ENCODE measurements at places on chromosomes 3 and 15. TPM values are rescaled to one million over a fixed set of nuclear protein-coding genes. Genes with fewer than 3 reads are reported as not detected.

DNA sequence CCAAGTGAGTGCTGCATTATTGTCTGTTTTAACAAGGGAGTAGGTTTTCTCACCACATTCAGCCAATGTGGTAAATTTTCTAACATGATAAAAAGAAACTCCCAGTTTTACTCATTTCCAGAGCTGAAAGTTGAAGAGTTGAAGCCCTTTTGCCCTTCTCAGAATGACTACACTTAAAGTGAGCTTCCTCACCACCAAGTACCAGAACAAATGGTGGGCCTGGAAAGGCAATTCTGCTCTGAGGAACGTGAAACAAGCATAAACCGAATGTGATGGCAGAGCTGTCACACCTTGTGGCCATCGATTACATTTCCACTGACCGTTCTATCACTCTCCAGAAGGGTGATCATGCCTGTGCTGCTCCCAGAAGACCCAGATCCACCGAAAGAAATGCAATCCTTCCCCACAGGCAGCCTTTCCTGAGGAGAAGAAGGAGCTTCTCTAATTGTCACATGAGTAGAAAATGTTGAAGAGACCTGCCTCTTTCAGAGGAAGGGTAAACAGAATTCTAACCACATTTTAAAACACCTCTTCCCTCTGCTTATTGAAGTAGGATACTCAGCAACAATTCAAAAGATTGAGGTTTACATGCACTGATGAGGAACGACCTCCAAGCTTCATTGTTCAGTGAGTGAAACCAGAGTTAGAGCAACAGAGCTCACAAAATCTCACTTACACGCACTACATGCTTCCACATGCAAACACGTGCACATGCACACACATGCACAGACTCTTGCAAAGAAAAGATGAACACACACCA lies 21.4 kb upstream of the CCR9 start:
- H3K27me3 ChIP-seq = no peaks in the 10 kb centered on the region
- DNase-seq = no peak
- no peaks in the 10 kb centered on the region for H3K36me3 ChIP-seq

GRCh38 chr15:73934281-73934680 lies 8.0 kb downstream of the LOXL1 start:
- no peak overlapping the region for H3K4me3 ChIP-seq
- H3K27ac ChIP-seq = peak overlapping the region; percentile 62
- H3K36me3 ChIP-seq = no peaks in the 10 kb centered on the region
- H3K4me1 ChIP-seq = peaks cover 38% of the 10 kb centered on the region

DNA sequence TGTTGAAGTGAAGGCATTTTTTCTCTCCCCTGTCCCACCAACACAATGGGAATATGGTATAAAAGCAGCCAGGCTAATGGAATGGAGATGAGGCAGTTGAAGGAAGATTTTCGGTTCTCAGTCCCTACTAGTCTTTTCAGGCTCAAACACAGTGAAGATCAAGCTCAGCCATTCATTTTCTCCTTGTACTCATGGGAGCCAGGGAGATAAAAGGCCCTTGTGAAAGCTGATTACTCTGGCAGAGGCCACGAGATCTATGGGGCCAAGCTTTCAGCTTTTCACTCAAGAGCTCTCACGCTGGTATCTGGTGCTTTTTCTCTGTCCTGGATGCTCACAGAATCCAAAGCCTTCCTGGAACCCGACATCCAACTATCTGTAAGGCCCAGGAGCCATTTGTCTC lies 14.5 kb upstream of the FAN1 start:
- no peaks in the 10 kb centered on the region for H3K4me1 ChIP-seq
- no peak overlapping the region for H3K27ac ChIP-seq
- no peaks in the 10 kb centered on the region for H3K27me3 ChIP-seq
- no peaks in the 10 kb centered on the region for H3K36me3 ChIP-seq
- H3K4me3 ChIP-seq = no peak overlapping the region

GRCh38 chr3:39138804-39139415 lies 14.5 kb downstream of the CSRNP1 start:
- H3K27me3 ChIP-seq = no peaks in the 10 kb centered on the region
- peaks cover 18% of the 10 kb centered on the region for H3K36me3 ChIP-seq
- no peak overlapping the region for H3K27ac ChIP-seq
- no peaks in the 10 kb centered on the region for H3K4me1 ChIP-seq

- H3K27ac ChIP-seq = no peak overlapping the region
- DNase-seq = no peak
- H3K27me3 ChIP-seq = no peaks in the 10 kb centered on the region
- H3K36me3 ChIP-seq = no peaks in the 10 kb centered on the region
Measured at GRCh38 chr3:183193762-183194689, 31.5 kb upstream of the LAMP3 start.

DNA sequence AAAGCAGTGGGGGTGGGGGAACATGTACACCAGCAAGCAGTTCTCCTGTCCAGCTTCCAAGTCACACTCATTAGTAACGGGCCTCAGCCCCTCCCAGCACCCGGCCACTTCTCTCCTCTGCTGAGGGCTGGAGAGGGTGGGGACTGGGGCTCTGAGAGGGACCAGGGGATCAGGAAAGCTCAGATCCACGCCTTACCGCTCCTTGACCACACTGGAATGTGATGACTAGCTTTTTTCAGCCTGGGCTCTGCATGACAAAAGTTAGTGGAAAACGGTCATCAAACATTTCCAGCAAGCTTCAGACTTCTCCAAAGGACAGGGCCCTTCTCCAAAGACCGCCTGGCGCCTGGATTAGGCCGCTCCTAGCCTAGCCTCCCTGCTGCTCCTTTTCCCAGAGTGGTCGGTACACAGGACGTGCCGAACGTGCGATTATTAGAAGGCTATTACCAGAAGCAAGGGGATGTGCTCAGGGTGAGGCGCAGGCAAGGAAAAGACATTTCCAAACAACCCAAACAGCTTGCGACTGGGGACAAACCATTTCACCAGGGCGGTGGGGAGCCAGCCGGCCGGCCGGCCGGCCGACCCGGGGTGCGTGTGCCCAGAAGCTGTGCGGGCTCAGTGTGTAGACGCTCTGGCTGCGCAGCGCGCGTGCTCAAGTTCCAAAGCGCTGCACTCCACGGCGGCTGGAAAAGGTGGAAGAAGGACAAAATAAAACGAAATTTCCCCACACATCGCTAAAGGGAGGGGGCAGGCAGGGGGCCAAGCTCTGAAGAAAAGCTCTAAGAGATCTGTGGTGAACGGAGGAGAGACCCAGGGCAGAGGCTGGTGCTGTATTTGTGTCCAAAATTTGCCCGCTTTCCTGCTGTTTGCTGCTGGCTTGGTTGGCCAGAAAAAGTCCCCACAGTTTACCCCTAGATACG lies 51.0 kb upstream of the SSR3 start:
- peak; percentile 87 for DNase-seq
- peaks cover 23% of the 10 kb centered on the region for H3K4me1 ChIP-seq
- H3K36me3 ChIP-seq = no peaks in the 10 kb centered on the region
- no peaks in the 10 kb centered on the region for H3K27me3 ChIP-seq
- H3K4me3 ChIP-seq = peak overlapping the region; percentile 16
- peak overlapping the region; percentile 96 for H3K27ac ChIP-seq

GRCh38 chr15:61404567-61404966 lies 175.5 kb upstream of the RORA start:
- H3K27me3 ChIP-seq = peaks cover 22% of the 10 kb centered on the region
- H3K4me1 ChIP-seq = no peaks in the 10 kb centered on the region
- no peak for DNase-seq

DNA sequence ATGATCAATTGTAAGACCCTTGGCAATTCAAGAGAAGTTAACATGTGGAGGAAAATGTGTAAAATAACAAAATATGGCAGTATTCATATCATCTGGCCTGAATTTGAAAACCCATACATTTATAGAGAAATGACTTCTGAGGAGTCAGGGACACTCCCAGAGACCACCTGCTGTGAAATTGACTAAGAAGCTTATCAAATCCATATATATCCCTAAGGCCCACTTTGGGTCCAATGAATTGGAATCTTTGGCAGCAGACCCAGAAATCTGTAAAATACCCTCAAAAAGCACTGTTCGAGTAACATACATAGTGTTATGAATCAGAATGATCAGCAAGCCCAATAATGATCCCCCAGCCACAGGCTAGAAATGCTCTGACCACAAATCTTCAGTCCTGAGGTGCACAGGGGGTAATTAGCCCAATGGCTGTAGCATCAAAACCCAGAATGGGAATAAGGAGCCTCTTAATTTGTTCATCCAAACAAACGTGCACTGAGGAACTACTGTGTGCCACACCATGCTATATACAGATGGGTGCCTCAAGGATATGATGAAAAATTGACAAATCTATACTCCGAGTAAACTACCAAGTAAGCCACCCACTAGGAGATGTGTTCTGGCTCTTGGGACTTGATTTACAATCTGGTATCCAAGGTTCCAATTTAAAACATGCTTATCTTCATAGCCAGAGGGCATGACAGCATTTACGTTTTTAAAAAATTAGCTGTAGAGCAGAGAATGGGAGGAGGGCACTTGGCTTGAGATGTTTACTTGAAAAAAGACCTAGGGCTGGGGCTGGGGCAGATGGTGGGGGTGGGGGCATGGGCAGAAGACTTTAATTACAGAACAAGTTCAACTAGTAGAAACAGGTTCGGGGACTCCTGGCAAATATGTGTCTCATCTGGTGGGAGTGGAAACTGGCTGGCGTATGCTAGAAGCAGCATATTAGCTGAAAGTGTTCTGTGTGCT lies 9.1 kb upstream of the ARHGEF3 start:
- H3K27me3 ChIP-seq = no peaks in the 10 kb centered on the region
- H3K4me1 ChIP-seq = no peaks in the 10 kb centered on the region
- H3K36me3 ChIP-seq = no peaks in the 10 kb centered on the region
- H3K27ac ChIP-seq = no peak overlapping the region
- no peak for DNase-seq

DNA sequence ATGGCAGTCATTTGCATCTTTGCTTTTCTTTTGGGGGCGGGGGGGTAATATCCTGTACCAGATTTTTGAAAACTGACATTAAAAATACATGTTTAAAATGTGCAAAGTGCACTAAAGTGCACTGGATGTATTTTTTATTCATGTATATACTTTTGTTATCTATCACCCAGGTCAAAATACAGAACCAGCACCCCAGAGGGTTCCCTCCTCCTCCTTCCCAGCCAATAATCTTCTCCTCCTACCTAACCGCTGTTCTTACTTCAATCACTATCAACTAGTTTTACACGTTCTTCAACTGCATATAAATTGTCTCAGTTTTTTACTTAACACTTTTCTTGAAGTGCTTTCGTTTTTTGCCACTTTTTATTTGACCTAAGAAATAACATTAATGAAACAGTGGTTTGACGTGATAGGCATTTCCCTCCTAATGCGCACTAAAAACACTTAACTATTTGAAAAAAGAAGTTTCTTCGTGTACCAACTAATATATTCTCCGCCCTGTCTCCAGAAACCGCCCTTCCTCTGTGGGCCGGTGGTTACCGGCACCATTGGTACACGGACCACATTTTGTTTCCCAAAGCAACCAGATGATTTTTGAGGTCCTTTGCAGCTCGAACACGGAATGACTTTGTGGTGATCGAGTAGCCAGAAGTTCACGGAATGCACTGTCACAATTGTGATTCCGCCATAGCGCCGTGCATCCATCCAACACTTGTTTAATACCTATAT lies 836 bp upstream of the AKAP13 start:
- no peaks in the 10 kb centered on the region for H3K36me3 ChIP-seq
- no peak for DNase-seq
- peak overlapping the region; percentile 96 for H3K4me3 ChIP-seq
- no peaks in the 10 kb centered on the region for H3K27me3 ChIP-seq
- H3K4me1 ChIP-seq = peaks cover 16% of the 10 kb centered on the region

- no peak overlapping the region for H3K27ac ChIP-seq
- H3K4me3 ChIP-seq = no peak overlapping the region
- DNase-seq = peak; percentile 73
- no peaks in the 10 kb centered on the region for H3K36me3 ChIP-seq
- no peaks in the 10 kb centered on the region for H3K4me1 ChIP-seq
Measured at GRCh38 chr3:126522363-126522788, 1.6 kb upstream of the CHST13 start.

GRCh38 chr3:10334042-10334441 lies 13.1 kb upstream of the SEC13 start:
- no peaks in the 10 kb centered on the region for H3K36me3 ChIP-seq
- peaks cover 17% of the 10 kb centered on the region for H3K27me3 ChIP-seq
- no peak overlapping the region for H3K27ac ChIP-seq
- no peak for DNase-seq
- H3K4me1 ChIP-seq = peaks cover 3% of the 10 kb centered on the region

DNA sequence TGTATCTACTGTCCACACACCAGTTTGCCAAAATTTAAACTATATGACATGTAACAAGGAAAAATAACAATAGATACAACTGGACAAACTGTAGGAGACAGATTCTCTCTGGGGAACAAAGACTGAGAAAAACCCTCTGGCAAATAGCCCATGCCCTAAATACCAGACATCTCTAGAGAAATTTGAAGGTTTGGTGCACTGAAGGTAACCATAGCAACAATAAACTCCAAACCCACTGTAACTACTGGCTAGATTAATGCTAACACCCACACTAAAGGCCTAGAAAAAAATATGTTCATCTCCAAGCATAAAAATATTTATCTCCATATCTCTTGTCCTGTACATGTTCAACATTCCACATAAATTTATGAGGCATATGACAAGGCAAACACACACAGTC lies 267.1 kb downstream of the STXBP5L start:
- no peaks in the 10 kb centered on the region for H3K4me1 ChIP-seq
- H3K36me3 ChIP-seq = no peaks in the 10 kb centered on the region
- H3K4me3 ChIP-seq = no peak overlapping the region
- DNase-seq = no peak
- H3K27me3 ChIP-seq = no peaks in the 10 kb centered on the region
- H3K27ac ChIP-seq = no peak overlapping the region

DNA sequence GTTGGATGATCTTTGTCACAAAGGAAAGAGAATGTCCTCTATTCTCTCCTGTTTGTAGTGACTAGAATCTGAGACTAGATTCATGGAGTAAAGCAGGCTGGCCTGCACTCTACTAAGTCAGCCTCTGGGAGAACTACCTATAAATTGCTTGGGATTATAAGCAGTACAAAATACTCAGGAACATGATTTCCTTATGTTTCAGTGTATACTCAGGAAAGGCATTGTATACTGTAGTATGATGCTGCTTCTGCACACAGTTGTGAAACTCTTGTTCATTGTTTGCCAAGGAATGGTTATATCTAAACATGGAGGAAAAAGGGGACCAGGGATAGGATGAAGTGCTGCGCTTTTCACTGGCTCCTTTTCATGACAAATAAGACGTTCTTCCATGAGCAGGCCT lies 49.2 kb downstream of the OXSR1 start:
- peaks cover 3% of the 10 kb centered on the region for H3K36me3 ChIP-seq
- H3K4me1 ChIP-seq = peaks cover 24% of the 10 kb centered on the region
- H3K27ac ChIP-seq = no peak overlapping the region
- H3K4me3 ChIP-seq = no peak overlapping the region

- no peak overlapping the region for H3K4me3 ChIP-seq
- no peaks in the 10 kb centered on the region for H3K36me3 ChIP-seq
- peaks cover 3% of the 10 kb centered on the region for H3K4me1 ChIP-seq
- H3K27ac ChIP-seq = no peak overlapping the region
Measured at GRCh38 chr3:188149587-188149986, 4.4 kb upstream of the LPP start.

GPR62 gene
- 0.42 TPM for total RNA-seq

CD96 gene
- not detected for total RNA-seq

PLIN1 gene
- total RNA-seq = 0.32 TPM

CD200 gene
- total RNA-seq = 6.9 TPM

GTF2E1 gene
- total RNA-seq = 22.1 TPM

NUP210 gene
- total RNA-seq = 24.2 TPM

SLC12A8 gene
- 3.4 TPM for total RNA-seq
